ENCODE measurements at places on chromosomes 1 and 21.

DNA sequence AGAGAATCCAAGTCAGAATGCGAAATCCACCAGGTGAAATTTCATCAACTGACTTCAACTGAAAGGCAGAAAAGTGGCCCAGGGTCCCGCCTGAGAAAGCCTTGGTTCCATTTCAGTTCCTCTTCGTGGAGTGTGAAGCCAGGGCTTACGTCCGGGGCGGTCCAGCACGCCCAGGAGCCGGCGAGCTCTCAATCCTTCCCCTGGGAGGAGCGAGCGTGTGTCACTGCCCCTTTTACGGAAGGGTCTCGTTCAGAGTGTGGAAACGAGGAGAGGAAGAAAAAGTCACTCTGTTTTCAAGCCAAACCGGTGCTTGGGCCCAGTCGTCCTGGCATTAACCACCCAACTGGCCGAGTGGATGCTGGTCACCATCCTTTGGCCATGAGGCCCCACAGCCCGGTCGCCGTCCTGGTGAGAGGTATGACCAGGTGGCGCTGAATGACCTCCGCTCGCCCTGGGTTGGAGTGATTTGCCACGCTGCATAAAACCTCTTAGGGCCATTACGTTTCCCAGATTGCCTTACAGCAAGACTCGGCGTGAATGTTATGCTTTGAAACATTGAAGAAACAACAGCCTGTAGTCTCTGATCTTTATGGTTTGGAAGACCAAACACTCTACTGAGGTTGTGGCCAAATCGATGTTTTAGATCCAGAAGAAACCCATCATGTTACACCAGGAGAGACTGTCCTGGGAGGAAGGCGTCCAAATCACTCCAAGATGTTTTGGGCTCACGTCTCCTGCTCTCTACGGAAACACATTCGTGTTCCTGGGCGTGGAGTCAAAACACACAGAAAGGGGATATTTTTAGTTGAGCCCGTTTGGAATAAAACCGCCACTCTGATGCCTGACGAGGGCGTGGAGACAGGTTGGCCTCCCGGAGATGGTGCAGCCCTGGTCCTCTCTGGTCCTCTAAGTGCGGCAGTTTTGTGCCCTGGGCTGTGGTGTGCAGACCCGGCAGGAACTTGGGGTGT lies 93.6 kb upstream of the ACTRT2 start:
- DNase-seq, result no peak

DNA sequence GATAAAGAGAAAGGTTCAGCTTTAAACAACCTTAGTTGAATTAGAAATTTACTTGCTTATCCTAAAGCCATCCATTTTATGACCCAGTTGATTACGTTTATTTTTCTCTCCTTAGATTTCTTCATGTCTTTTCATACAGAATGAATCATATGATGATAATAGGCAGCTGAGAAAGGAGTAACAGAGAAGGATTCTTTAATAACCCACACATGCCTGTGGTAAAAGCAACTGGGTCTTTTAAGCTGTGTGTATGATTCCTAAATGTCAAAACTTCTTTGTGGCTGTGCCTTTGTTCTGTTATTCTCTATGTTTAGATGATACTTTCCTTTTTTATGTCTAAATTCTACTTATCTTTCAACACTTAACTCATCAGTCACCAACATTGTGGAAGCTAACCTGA lies 626.5 kb downstream of the NCAM2 start:
- DNase-seq, result no peak

GRCh38 chr1:230130172-230130944 lies 63.3 kb downstream of the GALNT2 start:
- no peak for DNase-seq

GRCh38 chr1:24705260-24706073 lies 39.8 kb upstream of the CLIC4 start:
- DNase-seq, result no peak

- DNase-seq, result no peak
Measured at GRCh38 chr1:190904091-190904695, 426.5 kb upstream of the BRINP3 start.

DNA sequence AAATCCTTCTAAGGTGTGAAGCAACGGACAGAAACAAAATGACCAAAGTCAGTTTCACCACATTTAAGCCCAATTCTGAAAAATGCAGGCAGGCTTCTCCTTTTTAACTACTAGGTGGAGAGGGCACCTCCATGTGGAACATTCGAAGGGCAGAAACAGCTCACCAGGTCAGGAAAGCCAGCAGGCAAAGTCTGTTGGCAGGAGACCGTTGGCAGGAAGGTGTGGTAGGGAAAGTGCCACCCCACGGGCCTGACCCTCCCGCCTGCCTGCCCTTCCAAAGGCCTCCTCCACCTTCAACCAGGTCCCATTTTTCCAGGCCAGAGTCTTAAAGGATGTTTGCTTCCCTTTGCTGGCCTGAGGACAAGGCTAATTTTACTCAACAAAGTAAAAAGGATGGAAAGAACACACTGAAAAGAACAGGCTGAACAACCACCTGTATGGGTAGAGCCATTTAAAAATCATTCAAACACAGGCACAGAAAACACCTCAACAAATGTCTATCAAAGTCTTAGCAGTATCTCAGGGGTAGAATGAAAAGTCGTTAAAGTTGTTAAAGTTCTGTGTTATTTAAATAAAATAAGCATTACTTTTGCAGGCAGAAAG lies 26.4 kb downstream of the CAPZB start:
- no peak for DNase-seq

DNA sequence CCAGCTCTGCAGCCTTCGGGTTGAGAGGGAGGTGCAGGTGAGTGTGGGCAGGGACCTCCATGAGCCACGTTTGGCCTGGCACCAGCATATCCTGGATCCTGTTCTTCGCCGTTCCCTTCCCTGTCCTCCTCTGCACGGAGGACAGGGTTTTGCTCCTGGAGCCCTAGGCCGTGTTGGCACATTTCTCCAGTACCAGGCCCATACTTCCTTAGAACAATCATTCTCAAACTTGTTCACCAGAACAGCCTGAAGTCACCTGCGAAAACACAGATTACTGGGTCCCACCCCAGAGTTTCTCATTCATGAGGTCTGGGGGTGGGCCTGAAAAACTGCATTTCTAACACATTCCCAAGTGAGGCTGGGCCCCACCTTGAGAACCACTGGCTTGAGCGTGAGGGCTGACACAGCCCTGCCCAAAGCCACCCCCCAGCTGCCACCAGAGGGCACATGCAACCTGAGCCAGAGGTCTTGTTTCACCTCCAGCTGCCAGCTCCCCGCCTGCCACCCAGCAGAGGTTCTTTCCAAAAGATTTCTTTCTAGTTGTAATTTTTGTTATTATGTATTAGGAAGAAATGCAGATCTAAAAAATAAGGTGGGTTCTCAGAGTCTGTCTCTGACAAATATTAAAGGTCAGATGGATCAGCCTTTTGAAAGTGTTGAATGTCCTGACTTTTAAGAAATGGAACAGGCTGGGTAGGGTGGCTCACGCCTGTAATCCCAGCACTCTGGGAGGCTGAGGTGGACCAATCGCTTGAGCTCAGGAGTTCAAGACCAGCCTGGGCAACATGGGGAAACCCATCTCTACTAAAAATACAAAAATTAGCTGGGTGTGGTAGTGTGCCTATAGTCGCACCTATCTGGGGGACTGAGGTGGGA lies 39.6 kb upstream of the LDLRAP1 start:
- peak; percentile 62 for DNase-seq

DNA sequence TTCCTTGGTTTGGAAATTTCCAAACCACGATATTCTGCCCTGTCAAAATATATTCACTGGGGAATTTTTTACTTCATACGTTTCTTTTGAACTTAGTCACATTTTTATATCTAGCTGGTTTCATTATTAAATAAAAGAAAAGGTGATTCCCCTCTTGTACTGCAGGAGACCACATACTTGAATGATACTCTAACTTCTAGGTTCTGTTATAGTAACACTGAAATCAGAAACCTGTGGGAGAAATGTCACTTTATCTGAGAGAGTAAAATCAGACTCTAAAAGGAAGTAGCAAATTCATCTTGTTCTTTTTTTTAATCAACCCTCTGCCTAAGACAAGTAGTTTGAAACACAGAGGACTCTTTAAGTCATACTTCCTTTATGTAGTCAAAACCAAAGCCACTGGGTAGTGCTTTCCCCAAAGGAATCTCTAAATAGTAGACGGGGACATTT lies 34.4 kb downstream of the MRPL39 start:
- no peak for DNase-seq

- DNase-seq, result no peak
Measured at GRCh38 chr1:2024887-2025286, 5.7 kb downstream of the GABRD start.

GRCh38 chr1:20625176-20626097 lies 7.8 kb upstream of the PINK1 start:
- DNase-seq, result no peak

DNA sequence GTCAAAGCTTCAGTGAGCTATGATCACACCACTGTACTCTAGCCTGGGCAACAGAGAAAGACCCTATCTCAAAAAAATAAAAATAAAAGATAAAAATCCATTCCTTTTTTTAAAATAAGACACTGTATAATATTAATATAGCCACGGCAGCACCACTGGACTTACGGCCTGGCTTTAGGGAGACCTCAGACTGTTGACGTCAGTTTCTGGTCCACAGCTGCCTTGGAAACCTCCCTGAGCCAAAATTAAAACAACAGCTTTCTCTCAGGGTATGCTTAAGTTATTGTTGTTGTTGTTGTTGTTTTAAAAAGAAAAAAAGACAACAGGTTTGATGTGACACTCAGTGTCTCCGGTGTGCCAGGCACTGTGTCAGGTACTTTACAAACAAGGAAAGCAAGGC lies 42.0 kb downstream of the CAPZB start:
- DNase-seq, result no peak

Data from activated T-cell treated with anti-CD3 and anti-CD28 coated beads for 4 hours (primary cell).